ENCODE measurements at places on chromosomes 12 and 14. TPM values are rescaled to one million over a fixed set of nuclear protein-coding genes. Genes with fewer than 3 reads are reported as not detected.

Gene TOMM20L
- not detected for polyA plus RNA-seq

Gene EML5
- 0.08 TPM for polyA plus RNA-seq

Gene MFAP5
- 17.4 TPM for polyA plus RNA-seq

Gene OLR1
- 0.38 TPM for polyA plus RNA-seq

DNA sequence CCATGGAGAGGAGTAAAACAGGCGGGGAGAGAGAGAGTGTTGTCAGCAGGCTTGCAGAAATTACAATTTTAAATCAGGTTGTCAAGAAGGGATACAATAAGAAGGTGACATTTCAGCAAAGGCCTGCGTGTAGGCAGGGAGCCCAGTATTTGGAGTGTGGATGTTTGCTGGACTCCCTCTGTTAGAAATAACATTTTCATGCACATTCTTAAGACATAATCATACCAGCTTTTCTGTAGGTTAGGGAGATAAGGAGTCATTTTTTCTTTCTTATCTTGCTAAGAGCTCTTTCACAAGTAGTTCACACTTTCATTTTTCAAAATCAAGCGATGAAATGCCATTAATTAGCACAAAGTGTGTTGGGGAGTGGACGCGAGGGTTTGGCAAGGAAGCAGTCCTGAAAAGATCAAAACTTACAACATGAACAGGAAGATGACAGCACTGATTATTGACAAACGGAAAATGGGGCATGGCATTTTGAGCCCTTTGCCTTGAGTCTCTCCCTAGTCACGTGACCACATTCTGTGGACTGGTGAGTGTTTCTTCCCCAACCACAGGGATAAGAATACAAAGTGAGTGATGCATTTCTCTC lies 160.2 kb downstream of the DAD1 start:
- peaks cover 36% of the 10 kb centered on the region for H3K4me1 ChIP-seq
- no peak overlapping the region for H3K4me3 ChIP-seq
- no peak overlapping the region for H3K27ac ChIP-seq
- no peaks in the 10 kb centered on the region for H3K36me3 ChIP-seq

Gene TSPAN11
- 0.61 TPM for polyA plus RNA-seq

DNA sequence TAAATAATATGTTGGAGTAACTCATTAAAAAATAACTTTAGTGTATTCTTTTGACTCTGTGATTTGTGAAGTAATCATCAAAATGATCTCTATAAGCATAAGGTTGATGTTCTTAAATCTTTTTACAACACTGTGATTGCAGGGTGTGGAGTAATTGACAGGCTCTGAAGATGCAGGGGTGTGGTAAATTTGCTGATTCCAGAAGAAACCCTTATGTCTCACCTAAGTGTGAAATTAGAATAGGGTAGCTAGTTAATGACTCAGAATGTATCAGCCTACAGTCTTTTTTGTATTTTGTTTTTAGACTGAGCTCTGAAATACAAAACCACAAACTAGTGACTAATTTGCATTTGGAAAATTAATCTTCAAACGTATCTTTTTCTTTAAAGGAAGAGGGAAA lies 5.9 kb downstream of the PRPF39 start:
- DNase-seq = no peak
- H3K27me3 ChIP-seq = no peaks in the 10 kb centered on the region
- no peak overlapping the region for H3K4me3 ChIP-seq
- no peaks in the 10 kb centered on the region for H3K36me3 ChIP-seq
- H3K27ac ChIP-seq = no peak overlapping the region

GRCh38 chr12:11767798-11768197 lies 118.3 kb downstream of the ETV6 start:
- H3K4me1 ChIP-seq = peaks cover 69% of the 10 kb centered on the region
- DNase-seq = no peak
- H3K27ac ChIP-seq = no peak overlapping the region
- H3K27me3 ChIP-seq = no peaks in the 10 kb centered on the region
- H3K4me3 ChIP-seq = no peak overlapping the region
- no peaks in the 10 kb centered on the region for H3K36me3 ChIP-seq

DNA sequence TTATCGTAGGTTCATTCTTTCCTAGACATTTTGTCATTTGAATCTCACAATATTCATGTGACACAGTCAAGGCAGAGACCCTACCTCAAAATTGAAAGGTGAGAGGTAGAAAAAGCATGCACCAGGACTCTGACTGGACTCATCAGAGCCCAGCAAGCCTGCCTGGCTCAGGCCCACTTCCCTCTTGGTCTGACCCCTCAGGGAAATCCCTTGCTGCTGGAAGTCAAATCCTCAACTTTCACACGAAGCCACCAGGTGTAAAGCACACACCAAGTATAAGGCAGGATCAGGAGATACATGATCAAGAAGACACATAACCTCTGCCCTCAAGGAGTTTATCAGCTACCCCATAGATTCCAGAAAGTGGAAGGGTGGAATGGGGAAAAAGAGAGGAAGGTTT lies 18.8 kb downstream of the NIN start:
- no peak for DNase-seq
- no peak overlapping the region for H3K4me3 ChIP-seq
- H3K36me3 ChIP-seq = no peaks in the 10 kb centered on the region
- H3K27ac ChIP-seq = no peak overlapping the region

DNA sequence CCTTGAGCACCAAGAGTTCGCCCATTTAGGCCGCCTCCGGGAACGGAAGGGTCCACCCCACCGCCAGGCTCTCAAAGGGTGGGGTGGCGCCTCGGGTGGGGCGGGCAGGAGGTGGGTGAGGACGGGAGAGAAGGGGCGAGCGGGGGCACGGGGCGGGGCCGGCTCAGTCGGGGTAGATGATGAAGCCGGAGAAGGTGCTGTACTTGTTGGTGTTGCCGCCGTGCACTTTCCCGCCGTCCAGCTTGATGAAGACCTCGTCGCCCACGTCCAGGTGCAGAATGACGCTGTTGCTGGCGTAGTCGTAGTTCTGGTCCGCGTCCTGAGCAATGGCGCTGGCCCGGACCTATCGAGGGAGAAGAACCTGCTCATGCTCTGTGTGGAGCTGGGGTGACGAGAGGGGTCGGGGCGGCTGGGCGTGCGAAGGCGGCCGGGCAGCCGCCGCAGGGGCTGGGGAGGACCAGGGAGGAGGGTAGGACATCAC lies 4.1 kb downstream of the C1QL4 start:
- H3K27me3 ChIP-seq = peaks cover 35% of the 10 kb centered on the region
- H3K27ac ChIP-seq = no peak overlapping the region
- no peak for DNase-seq
- H3K4me3 ChIP-seq = no peak overlapping the region
- no peaks in the 10 kb centered on the region for H3K36me3 ChIP-seq

DNA sequence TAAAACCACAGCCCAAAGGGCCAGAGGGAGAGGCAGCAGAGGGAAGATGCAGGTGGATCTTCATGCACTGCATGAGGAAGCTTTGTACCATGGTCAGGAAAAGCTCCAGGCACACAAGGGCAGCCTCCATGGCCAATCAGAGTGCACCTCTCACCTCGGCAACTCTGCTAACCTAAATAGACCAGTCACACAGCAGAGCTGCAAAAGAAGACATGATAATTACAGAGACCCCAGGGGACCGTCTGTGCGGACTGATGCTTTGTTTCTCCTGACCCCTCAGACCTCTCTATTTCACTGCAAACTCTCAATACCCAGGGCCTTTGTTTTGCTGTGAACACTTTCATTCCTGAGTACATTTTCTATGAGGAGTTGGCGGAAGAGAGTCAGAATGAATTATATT lies 10.7 kb upstream of the TCL1B start:
- H3K27ac ChIP-seq = no peak overlapping the region
- DNase-seq = no peak
- no peak overlapping the region for H3K4me3 ChIP-seq
- no peaks in the 10 kb centered on the region for H3K36me3 ChIP-seq
- H3K27me3 ChIP-seq = peaks cover 4% of the 10 kb centered on the region

DNA sequence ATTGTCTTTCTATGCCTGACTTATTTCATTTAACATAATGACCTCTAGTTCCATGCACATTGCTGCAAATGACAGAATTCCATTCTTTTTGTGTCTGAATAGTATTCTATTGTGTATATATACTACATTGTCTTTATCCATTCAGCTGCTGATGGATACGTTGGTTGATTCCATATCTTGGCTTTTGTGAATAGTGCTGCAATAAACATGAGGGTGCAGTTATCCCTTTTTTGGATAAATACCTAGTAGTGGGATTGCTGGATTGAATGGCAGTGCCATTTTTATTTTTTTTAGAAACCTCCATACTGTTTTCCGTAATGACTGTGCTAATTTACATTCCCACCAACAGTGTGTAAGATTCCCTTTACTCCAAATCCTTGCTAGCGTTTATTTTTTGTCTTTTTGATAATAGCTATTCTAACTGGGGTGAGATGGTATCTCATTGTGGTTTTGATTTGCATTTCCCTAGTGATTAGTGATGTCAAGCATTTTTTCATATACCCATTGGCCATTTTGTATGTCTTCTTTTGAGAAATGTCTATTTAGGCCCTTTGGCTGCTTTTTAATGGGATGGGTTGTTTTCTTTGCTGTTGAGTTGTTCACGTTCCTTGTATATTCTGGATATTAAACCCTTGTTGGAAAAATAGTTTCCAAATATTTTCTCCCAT lies 2.3 kb downstream of the OAS2 start:
- no peaks in the 10 kb centered on the region for H3K36me3 ChIP-seq
- H3K4me1 ChIP-seq = no peaks in the 10 kb centered on the region
- H3K27ac ChIP-seq = no peak overlapping the region

- no peaks in the 10 kb centered on the region for H3K27me3 ChIP-seq
- no peak overlapping the region for H3K27ac ChIP-seq
- H3K36me3 ChIP-seq = peaks cover 99% of the 10 kb centered on the region
- no peak for DNase-seq
Measured at GRCh38 chr12:124347335-124347734, 52.4 kb downstream of the RFLNA start.

Gene VDR
- 2.0 TPM for polyA plus RNA-seq

Gene SIRT4
- polyA plus RNA-seq = 3.0 TPM
